Right lobe of liver (tissue), 6 donors: ENCODE measurements at places on chromosomes 16 and 17. TPM values are rescaled to one million over a fixed set of nuclear protein-coding genes. Genes with fewer than 3 reads are reported as not detected.

DNA sequence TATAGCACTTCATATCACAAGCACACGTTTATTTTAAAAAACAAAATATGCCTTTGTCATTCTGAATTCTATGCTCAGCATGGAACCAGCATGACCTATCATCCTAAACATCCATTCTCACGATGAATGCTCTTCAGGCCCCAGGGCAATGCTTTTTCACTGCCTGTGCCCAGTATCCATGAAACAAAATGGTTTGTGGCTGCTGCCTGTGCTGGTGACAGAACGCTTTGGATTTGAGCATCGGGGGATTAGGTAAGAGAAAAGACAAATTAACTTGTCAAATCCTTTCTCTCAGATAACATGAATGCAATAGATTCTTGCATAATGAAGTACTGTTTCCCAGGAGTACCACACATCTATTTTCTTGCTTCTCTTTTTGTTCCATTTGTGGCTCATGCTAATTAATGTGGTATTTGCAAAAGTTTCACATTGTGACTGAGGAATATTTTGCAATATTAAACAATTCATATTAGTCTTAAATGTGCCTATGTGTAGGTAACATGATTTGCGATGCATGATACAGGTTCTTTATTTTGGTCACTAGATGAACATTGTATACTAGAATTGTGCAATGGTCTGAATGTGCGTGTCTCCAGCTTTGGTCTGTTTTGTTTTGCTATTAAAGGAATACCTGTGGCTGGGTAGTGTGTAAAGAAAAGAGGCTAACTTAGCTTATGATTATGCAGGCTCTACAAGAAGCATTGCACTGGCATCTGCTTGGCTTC lies 25.8 kb upstream of the SRSF1 start:
- no peak for DNase-seq

Gene ARL4D
- total RNA-seq = 12.6 TPM

- DNase-seq = no peak
Measured at GRCh38 chr17:68572138-68572842, 28.9 kb downstream of the FAM20A start.

DNA sequence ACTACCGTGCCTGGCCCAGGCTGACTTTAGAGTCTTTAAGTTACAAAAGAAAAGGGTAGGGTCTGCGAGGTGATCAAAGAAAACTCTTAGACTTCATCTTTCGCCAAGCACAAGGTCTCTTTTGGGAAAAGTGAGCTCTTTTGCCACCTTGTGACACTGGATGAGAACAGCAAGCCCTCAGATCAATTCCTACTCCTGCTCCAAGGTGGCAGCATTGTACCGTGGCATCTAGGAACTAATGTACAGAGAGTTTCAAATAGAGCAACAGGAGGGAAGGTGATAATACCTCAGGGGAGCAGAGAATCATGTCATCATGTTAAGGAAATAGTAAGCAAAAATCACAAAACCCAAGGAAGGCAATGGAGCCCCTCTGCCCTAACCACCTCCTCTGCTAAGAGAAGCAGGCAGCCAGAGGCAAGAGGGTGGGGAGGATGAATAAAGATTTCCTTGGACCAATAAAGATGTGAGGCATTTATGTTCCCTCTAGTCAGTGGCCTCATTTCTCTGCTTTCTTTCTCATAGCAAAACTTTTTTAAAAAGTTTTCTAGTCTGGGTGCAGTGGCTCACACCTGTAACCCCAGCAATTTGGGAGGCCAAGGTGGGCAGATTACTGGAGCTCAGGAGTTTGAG lies 2.1 kb upstream of the C17orf78 start:
- DNase-seq = peak; percentile 67

- no peak for DNase-seq
Measured at GRCh38 chr16:88058136-88058535, 106.9 kb downstream of the BANP start.

Gene IL21R
- total RNA-seq = 0.73 TPM

Gene CCL22
- not detected for total RNA-seq

Gene NPIPB13
- total RNA-seq = 9.2 TPM

Gene KRTAP17-1
- total RNA-seq = not detected

Gene DNAH2
- total RNA-seq = 0.23 TPM

DNA sequence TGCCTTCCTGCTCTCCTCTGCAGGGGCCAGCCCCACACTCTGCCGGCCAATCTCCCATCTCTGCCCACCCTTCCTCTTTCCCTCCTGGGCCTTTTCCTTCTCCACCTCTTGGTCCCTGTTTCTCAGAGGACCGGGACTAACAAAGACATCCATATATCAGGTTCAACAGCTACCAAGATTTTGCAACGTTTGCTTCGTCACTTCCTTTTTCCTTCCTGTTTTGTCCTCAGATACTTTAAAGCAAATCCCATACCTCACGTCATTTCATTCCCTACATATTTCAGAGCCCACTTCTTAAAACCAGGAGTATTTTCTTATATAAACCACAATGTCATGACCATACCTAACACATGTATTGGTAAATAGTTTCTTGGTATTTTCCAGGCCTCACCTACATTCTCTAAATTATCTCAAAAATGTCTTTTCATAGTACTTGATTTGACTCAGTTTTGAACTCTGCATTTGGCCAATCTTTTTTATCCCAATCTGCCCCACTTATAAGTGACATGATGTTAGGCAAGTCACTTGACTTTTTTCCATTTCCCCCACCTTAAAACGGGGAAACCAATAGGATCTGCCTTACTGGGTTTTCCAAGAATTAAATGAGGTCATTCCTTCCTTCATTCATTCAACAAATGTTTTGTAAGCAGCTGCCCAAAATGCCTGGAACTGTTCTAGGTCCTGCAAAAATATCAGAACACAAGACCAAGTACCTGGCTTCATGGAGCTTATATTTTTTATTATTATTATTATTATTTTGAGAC lies 7.2 kb upstream of the USP10 start:
- DNase-seq = no peak

Gene SLC12A3
- total RNA-seq = not detected

DNA sequence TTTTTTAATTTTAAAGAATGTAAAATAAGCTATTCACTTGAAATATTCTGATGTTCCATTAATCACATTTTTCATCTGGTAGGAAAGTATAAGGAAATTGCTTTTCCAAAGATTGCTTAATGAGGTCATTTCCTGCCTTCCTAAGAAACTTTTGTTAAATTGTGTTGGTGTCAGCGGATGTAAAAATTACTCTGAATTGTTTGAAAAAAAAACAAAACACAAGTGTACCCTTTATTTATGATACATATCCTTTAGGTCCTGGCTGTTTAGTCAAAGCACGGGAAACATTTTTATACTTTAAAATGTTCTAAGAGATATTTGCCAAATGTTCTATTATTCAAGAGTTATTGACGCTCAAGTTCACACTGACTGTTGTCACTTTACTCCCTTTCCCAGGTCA lies 1357.4 kb upstream of the GOT2 start:
- DNase-seq = no peak

DNA sequence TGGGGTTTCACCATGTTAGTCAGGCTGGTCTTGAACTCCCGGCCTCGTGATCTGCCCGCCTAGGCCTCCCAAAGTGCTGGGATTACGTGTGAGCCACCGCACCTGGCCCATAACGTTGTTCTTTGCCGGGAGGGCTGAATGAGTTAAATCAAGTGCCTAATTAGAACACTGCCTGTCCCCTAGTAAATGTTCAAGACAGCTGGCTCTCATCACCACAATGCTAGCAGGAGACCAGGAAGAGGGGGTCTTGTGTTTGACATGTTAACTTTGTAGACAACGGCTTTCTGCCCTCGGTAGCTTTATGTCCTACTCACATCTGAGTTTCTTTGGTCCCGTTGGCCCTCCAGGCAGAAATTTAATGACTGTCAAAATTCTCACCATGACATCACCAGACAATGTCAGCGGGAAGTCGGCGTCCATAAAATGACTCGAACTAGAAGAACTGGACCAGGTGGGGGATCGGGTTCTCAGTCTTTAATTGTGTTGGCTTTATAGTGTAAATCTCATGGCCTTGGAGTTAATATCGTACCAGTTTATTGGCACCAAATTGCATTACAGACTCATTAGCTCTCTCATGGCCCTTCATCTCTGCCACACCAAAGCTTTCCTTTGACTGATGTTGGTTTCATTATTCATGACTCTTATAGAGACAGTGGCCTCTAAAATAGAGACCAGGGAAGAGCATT lies 11.4 kb upstream of the ITPRIPL2 start:
- DNase-seq = no peak

DNA sequence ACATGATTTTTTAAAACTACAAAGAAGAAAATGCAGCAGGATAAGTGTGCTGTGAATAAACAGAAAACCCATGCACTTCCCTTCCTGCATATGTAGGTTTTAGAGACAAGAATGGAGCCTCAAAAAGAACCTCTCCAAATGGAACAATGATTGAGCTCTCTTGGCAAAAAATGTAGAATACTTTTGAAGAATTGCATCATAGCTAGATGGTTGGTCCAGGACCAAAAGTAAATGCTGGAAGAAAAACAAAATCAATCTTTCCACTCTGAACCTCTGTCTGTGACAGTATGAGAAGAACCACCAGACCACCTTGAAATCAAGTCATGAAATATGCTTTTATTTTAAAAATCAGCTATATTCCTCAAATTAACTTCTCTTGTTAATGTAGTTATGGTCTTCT lies 17.5 kb downstream of the HELZ start:
- DNase-seq = no peak

DNA sequence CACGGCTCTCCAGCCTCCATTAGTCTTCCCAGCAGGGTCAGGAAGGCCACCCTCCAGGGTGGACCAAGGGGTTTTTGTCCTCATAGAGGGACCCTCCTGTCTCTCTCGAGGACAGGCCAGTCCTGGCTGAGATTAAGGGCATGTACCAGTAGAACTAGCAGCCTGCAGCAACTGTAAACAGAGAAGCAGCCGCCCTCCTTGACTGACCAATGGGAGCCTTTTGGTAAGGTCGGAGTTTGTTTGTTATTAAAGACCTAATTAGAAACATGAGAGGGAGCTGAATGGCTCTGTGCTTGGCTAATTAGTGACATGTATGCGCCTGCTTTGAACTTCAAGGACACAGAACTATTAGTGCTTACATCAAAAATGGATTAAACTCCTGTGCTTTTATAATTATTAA lies 80.0 kb downstream of the CCDC182 start:
- DNase-seq = no peak

- no peak for DNase-seq
Measured at GRCh38 chr16:56363781-56364565, 61.4 kb downstream of the AMFR start.

DNA sequence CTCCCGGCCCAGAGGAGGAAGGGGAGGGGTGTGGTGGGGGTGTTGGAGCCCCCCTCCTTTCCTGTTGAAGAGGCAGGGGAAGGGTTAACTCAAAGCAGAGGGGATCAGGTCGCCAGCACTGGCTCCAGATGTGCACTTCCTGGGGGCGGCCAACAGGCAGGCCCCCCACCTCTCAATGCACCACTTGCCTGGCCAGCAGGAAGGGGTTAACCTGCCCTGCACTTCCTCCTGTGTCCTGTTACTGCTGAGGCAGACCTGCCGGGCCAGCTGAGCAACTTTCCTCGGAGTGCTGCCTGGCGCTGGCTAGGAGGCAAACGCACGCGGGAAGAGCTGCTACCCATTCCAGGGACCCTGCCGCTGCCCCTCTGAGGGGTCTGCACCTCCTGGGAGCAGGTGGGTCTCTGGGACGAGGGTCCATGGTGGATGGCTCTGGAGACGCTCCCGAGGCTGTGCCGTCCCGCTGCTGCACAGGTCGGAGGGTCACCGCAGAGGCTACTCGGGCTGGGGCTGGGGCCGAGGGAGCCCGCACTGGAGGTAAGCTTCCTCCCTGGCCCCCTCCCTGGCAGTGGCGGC lies at the start of gene EPN3:
EPN3 (plus strand) TSS at position 284 of the 573 bp plus-strand sequence. CDS start 3,822 bp downstream, outside the sequence.
- DNase-seq = peak; percentile 60

DNA sequence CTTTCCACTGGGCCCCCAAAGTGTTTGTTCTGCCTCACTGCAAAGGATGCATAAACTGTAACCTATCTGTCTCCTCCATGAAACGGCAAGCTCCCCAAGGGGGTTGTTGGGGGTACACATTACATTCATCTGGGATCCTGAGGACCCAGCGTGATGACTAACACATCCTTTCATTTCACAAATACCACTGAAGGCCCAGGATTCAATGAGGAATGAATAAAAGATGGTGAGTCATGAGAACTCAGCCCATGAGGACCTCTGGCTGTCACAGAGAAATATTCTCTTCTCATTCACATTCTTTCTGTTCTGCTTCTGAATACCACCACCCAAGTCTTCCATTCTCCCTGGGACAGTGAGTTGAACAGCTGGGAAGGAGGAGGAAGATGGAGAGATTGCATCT lies 149.8 kb downstream of the RBFOX3 start:
- no peak for DNase-seq

GRCh38 chr16:63890081-63890480 lies 1231.8 kb downstream of the CDH11 start:
- DNase-seq = no peak

Gene ABCA5
- 34.5 TPM for total RNA-seq

Gene SPATA32
- total RNA-seq = not detected

GRCh38 chr17:77036841-77037381 lies 103.9 kb upstream of the SEC14L1 start:
- no peak for DNase-seq

DNA sequence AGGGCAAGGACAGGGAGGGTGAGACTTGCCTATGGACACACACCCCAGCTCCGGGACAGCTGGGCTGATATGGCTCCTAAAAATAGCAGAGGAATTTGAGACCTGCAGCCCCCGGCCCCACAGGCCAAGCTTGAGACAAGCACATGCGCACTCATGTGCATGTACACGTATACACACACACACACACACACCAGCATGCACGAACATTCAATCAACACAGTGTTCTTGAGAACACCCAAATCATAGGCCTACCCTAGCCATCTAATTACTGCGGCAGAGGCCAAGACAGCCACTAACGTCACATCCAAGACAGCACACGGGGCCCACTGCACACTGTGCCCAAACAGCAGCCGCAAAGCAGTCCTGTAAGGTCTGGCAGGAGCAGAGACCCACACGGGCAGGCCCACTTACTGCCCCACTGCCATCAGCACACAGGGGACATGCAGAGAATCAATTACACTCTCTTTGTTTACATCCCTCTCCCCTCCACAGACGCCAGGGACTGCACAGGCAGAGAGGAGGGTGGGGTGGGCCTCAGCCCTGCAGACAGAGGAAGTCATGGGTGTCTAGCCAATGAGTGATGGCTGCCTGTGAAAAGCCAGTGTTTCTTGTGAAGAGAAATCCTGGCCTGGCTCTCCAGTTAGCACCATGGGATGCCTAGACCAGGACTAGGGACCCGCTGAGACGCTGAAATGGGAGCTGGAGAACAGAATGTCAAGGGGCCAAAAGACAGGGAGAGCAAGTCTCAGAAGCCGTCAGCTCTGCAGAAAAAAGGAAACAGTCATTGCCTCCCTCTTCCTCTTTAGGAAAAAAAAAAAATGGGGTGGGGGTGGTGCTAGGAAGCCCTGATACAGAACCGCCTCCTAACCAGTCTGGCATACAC lies 39.3 kb downstream of the MYO18A start:
- DNase-seq = no peak

DNA sequence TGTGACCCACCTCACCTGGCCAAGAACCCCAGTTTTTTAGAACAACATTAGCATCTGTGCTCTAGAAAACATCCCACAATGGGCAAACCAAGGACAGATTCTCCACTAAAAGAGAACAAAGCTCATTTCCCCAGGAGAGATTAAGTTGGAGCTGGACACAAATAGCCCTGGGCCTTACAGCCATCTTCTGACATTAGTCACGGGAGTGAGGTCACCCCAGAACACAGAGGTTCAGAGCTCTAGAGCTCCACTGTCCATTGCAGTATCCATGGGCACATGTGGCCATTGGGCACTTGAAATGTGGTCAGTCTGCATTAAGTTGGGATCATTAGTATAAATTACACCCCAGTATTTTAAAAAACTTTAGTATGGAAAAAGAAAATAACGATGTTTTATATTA lies 47.6 kb upstream of the RBBP6 start:
- DNase-seq = no peak

Gene ENPP7
- total RNA-seq = 8.4 TPM

Gene ZG16
- total RNA-seq = 1.6 TPM
